ENCODE measurements at places on chromosomes 11 and 22. TPM values are rescaled to one million over a fixed set of nuclear protein-coding genes. Genes with fewer than 3 reads are reported as not detected.

OR5D18 gene
- not detected for total RNA-seq

DNA sequence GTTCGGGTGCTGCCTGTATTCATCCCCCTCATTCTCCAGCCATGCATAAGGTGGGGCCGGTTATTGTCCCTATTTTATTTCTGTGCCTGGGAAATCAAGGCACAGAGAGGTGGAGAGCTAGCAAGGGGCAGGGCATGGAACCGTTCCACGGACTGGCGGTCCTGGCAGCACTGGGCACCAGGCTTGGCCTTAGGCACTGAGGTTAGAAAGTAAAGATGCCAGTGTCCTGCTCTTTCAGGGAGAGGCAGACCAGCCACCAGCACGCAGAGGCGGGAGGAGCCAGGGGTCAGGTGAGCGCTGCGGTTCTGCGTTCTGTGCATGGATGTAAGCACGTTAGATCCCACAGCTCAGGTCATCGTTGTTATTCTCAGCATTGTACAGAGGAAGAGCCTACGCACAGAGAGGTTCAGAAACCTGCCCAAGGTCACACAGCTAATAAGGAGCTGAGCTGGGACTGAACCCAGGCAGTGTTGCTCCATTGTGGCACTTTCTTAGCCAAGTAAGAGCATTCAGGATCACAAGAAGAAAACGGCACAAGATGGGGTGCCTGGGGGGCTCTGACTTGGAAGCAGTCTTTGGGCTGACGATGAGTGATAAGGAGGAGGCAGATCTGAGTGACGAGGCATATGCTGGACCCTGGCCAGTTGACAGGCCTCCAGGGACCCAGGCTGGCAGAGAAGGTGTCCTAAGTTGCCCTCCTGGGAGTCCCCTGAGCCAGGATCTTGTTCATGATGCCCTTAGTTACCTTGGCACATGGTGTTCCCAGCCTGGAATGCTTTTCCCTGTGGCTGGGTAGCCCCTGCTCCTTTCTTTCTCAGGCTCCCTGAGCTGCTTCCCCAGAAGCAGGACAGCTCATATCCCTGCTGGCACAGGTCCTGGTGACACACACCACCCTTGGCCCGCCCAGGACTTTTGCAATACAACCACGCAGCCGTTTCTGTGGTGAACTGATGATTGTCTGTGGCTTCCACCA is 41.1 kb downstream of the OSBPL5 start:
- peak; percentile 90 for DNase-seq

GRCh38 chr22:50581950-50582492 is 628 bp downstream of the CHKB start:
- DNase-seq = no peak

DNA sequence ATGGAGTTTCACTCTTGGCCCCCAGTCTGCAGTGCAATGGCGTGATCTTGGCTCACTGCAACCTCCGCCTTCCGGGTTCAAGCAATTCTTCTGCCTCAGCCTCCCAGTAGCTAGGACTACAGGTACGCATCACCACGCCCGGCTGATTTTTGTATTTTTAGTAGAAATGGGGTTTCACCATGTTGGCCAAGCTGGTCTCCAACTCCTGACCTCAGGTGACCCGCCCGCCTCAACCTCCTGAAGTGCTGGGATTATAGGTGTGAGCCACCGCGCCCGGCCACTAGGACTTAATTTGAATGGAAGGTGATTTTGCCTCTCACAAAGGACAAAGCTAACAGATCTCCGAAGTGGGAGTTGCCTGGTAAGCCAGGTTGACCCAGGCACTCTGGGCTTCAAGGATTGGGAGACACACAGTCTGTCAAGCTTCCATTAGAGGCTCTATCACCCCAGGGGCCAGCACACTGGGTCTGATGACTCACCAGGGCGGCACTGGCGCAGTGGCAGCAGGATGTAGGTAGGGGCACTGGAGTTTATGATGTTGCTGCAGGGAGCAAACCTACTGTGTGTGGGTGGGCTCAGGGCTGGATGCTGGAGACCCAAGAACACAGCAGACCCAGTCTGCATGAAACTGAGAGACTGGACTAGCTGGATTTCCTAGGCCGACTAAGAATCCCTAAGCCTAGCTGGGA is 17.8 kb upstream of the KCTD14 start:
- DNase-seq = no peak

DNA sequence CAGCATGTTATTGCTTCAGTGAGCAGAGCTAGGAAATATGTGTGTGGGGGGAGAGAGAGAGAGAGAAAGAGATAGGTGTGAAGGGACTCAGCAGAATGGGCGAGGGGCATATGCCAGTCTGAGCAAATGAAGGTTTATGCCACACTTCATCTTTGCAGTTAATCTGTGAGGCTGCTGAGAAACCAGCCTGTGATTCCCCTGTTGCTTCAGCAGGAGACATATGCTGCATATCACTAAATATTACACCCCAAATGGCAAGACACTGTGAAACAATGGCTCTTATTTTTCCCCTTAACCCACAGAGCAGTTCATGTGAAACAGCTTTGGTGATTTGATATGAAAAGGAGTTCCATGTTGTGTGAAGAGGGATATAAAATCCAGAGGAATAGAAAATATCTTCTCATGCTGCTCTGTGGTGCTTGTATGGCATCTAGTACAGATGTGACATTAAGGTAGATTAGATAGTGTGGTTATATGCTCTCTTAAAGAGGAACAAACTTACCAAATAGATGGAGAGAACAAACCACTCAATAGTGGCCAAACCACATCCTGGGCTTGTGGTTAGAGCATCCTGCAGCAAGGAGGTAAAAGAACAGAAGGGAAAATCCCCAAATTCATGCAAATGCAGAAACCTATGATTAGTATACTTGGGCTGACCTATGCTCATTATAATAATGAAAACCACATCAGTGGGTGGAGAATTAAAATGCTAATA is 864.2 kb downstream of the FAM181B start:
- DNase-seq = no peak

- DNase-seq = peak; percentile 72
Measured at GRCh38 chr11:126140926-126141280, 70.5 kb downstream of the RPUSD4 start.

DNA sequence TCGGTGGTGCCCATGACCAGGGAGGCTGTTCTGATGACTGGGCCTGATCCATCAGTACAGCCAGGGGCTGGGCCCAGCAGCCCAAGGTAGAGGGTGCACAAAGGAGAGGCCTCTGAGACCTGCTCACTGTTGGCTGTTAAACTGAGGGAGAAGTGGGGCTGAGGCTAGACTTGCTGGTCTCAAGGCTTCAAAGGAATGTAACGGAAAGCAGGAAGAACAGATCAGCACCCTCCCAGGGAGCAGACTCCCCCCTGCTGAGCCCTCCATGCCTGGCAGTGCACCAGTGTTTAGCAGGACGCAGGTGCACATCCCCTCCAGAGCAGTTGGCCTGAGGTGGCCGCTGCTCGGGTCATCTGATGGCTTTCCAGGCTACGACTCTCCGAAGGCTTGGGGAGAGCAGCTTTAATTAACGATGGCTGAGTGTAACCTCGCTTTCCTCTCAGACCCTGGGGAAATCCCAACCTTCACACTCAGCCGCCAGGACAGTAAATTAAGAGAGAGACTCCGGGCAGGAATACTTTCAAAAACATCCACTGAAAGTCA is 255.7 kb upstream of the NARS2 start:
- DNase-seq = no peak

All from ureter (tissue), 1 donor.